ENCODE measurements at places on chromosomes 7 and 10.
A peak's percentile ranks its signal among the peaks of the same experiment; 100 is the strongest.

- ATAC-seq, result no peak
Observed at GRCh38 chr7:121436688-121437087, 40.6 kb upstream of the FAM3C start.

DNA sequence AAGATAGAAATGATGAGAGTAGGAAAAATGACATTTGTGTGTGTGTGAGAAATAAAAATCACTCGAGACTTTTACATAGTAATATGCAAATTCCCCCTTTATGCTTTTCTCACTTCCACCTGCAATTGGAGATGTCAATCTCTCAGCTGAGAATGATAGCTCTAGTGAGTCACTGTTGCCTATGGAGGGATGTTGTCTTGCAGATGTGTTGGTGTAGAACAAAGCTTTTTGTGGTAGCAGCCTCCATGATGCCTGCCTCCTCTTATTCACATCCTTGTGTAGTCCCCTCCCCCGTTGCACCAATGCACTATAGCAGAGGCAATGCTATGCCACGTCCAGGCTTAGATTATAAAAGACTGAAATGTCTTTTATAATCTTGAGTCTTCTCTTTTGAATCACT is 33.8 kb downstream of the SPAG6 start:
- ATAC-seq, result no peak

- no peak for ATAC-seq
Observed at GRCh38 chr10:27525819-27526218, 21.7 kb downstream of the RAB18 start.

GRCh38 chr7:28258240-28258639 is 77.6 kb upstream of the JAZF1 start:
- no peak for ATAC-seq

- no peak for ATAC-seq
Observed at GRCh38 chr10:130455791-130456190, 319.6 kb downstream of the GLRX3 start.

GRCh38 chr10:119516381-119517234 is 25.9 kb downstream of the RGS10 start:
- no peak for ATAC-seq

GRCh38 chr10:28644647-28645046 is 32.7 kb upstream of the BAMBI start:
- no peak for ATAC-seq

DNA sequence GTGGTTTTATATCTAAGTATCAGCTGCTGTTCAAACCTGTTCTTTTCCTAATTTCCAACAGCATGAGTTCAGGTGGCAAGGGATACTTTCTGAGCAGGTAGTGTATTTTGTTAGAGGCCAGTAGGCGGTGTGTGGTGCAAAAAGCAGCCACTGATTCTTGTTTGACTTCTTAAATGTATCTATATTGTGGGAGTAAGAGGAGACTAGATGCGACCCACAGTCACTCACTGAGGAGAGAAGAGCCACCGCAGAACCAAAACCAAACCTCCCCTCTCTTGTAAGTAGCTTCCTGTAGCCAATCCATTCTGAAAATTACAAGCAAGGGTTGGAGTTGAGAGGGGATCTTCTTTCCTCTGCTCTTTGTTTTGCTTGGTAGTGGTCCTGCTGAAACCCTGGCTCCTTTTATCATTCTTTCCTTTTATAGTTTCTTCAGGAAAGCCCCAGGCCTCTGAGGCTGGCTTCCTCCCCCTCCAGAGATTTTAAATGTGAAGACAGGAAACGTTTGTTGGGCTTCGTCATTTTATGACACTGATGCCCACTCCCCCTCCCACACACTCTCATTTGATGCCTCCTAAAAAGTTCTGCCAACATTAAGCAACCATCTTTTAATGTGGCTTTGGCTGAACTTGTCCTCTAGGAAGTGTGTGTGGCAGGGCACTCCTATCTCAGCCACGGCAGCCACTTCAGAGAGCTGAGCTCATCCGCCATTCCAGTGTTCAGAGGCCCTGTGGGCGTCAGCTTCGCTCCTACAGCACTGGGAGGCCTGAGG is 566.0 kb downstream of the SUGCT start:
- no peak for ATAC-seq

DNA sequence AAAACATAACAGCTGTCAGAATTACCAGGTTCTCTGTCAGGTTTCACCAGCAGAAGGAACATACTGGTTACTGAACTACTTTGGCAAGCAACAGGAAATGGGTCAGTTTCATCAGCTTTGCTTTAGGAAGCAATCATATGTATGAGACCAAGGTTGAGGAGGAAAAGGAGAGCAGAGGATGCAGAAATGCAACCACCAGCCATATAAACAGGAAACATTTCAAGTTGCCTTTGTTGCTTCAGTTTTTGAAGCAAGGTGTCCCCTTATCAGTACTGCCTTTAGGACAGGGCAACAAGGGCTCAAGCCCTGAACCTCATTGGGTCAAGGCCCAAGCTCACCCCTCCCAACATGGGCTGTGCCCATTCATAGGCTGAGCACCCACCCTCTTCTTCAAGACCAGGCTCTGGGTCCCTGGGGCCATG is 10.2 kb downstream of the HIPK2 start:
- ATAC-seq, result no peak

DNA sequence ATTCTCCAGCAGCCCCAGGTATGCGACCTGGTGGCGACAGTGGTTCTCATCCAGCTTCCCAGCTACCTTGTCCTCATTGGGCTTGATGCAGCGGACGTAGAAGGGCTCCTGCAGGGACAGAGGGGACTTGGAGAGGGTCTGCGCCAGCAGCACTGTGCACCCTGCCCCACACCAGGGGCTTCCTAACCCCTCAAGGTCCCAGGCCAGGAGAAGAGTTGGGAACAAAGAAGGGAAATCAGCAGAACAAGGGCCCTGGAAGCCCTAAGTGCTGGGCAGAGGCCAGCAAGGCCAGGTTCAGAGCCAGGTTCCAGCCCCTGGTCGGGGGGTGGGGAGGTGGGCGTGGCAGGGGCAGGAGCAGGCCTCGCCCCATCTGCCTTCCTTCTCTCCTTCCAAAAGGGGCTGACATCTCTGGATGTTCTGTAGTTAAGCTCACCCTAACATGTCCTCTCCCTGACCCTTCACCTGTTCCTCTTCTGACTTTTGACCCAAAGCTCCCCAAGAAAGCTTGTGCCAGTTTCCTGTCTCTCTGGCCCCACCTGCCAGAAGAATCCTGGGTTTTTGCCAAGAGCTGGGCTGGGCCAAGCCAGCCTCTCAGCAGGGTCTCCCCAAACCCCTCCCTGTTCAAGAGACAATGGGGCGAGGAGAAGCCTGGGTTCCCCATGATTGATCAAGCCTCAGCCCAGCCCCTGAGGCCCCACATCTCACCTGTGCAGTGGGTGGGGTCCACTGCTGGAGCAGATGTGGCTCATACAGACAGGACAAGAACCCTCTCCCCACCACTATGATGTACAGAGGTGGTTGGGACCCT is 11.9 kb downstream of the MYO1G start:
- ATAC-seq, result no peak

DNA sequence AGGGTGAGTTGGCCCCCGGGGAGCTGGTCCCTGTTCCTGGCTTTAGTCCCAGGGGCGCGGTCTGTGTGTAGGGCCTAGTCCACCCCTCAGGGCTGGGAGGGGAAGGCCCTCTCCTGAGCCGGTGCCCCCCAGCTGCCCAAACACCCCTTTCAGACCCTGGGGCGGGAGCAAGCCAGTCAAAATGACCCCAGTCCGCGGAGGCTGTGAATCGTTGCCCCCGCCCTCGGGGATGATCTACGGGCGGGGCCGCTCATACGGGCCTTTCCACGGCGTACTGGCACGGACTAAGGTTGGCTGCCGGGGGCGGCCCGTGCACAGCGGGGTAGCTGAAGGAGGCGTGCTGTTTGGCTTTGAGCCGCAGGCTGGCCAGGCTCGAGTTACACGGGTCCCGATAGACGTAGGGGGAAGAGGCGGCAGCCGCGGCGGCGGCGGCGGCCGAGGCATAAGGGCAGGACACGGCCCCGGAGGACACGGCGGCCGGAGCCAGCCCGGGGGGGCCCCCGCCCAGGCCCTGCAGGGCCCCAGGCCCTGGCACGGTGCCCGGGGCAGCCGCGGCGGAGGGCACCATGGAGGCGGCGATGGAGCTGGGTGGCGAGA is 4.3 kb downstream of the ELOVL3 start:
- no peak for ATAC-seq

DNA sequence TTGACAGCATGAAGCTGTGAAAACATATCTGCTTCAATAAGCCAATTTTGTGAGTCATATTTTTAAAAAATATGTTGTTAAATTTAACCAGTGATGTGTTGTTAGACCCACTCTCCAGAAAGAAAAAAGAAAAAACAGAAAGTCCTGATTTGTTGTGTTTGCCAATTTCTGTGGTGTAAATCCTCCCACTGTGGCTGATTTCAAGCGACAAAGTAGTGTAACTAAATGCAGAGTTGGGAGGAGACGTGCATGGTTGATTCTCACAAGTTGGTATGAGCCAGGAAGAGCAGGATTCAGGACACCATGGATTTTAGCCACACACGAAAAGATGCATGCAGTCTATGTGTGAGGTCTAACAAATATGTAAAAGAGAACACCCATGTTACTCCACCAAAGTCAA is 139.1 kb downstream of the CCDC3 start:
- ATAC-seq, result no peak

GRCh38 chr10:6840766-6841165 is 260.7 kb upstream of the PRKCQ start:
- ATAC-seq, result no peak

- no peak for ATAC-seq
Observed at GRCh38 chr7:20846791-20847190, 60.1 kb upstream of the SP8 start.

DNA sequence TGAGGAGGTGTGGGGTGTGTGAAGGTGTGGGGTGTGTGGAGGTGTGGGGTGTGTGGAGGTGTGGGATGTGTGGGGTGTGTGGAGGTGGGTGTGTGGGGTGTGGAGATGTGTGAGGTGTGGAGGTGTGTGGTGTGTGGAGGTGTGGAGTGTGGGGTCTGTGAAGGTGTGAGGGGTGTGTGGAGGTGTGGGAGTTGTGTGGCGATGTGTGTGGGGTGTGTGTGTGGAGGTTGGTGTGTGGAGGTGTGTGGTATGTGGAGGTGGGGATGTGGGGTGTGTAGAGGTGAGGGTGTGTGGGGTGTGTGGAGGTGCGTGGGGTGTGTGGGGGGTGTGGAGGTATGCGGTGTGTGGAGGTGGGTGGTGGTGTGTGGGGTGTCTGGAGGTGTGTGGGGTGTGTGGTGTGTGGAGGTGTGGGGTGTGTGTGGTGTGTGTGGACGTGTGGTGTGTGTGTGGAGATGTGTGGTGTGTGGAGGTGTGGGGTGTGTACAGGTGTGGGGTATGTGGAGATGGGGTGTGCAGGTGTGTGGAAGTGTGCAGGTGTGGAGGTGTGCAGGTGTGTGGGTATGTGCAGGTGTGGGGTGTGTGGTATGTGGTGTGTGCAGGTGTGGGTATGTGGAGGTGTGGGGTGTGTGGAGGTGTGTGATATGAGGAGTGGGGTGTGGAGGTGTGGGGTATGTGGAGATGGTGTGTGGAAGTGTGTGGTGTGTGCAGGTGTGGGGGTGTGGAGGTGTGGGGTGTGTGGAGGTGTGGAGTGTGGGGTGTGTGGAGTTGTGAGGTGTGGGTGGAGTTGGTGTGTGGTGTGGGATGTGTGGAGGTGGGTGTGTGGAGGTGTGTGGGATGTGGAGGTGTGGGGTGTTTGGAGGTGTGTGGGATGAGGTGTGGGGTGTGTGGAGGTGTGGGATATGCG is 34.5 kb downstream of the SPDYE17 start:
- ATAC-seq, result peak; percentile 34

DNA sequence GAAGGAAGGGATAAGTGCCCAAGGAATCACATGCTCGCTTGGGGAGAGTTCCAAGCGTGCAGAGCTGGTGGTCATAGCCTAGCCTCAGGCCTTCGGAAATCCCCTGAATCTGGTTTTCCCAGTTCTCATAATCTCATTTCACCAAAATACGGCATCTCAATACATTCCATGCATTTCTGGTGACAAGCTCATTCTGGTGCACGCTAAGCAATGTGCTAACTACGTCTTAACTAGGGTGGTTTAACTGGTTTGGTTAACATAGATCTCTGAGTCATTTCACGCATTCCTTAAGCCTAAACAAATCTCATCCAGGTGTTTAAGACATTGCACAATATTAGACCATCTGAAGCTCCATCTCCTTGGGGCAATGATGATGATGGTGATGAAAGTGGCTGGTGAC is 72.9 kb upstream of the STEAP1B start:
- ATAC-seq, result no peak

- ATAC-seq, result no peak
Observed at GRCh38 chr10:31101123-31101522, 69.5 kb upstream of the ZNF438 start.

- ATAC-seq, result no peak
Observed at GRCh38 chr10:102647443-102648268, 3.4 kb downstream of the TRIM8 start.

- ATAC-seq, result peak; percentile 80
Observed at GRCh38 chr7:18666107-18666728, 170.7 kb downstream of the HDAC9 start.

DNA sequence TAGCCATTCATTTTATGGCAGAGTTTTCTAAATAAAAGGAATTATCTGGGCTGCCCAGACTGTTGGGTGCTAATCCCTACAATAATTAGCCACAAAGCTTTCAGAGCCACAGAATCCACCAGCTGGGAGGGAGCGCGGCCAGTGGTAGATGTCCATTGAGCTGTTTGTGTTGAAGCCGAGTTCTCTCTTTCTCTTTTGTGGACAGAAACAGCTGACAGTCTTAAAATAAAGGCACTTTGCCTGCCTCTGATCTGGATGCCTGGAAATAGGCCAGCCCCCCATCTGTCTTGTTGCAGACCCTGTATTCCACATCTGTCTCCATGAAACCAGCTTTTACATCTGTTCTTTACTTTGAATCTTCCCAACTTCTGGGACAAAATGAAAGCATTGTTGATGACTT is 66.1 kb downstream of the MTPN start:
- no peak for ATAC-seq

DNA sequence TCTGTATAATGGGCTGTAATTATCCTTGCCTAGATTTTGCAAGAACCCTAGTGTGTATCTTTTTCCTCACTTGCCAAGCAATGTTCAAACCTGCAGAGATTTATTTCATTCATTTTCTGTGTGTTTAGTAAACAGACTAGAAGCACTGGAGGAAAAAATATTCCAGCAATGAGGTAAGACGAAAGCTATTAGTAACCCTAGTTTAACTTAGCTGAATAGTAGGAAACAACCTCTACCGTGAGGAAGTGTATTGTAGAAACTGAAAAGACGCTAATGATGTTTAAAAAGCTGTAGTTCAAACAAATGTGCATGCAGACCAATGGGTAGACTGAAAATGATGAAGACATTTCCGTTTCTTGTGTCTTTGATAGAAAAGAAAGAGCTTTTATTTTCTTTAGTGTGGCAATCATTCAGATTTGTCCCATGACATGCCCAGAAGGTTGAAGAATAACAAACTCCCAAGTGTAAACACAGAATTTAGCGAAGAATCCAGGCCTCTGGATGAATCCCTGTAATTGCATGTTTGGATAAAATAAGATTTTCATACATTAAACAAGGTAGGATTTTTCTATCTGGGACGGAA is 20.7 kb downstream of the CAV1 start:
- ATAC-seq, result no peak

GRCh38 chr7:124996778-124997177 is 67.2 kb upstream of the POT1 start:
- no peak for ATAC-seq

- ATAC-seq, result no peak
Observed at GRCh38 chr7:152544971-152545619, 109.3 kb upstream of the KMT2C start.
